ENCODE measurements at places on chromosomes 3 and 15.

DNA sequence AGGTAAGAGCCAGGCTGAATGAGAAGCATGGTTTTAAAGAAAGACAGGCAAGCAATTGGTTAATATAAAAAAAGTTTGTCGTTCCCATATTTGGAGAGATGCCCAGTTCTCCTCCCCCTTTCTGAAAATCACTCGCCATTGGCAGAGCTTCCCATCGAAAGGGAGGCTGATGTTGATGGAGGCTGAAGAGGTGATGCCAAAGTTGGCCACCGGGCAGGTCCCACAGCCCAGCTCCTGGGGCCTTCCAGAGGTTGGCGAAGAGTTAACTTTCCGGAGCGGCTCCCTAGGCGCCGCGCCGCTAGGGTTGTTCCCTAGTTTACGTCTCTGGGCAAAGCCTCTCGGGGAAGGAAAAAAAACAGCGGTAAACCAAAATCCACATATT lies 793 bp downstream of the PCOLCE2 start:
- DNase-seq = no peak

DNA sequence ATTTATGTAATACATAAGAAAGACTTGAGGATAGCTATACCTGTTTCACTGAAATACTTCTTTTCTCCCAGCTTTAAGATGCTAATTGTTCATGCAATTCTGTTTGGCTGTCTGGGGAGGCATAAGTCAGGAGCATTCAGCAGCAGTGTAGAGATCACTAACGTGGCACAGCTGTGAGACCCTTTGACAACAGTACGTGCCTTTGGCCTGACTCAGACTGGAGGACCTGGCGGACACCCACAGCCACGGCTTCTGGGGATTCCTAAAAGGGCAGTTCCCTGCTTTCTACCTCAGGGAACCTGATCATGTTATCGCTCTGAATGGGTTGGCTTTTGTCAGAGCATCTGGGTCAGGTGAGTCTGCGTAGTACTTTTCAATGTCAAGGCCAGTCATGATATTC lies 295.0 kb upstream of the ICE2 start:
- DNase-seq = no peak

- DNase-seq = no peak
These were observed 75.3 kb downstream of the ZNF609 start for GRCh38 chr15:64535460-64536243.

GRCh38 chr3:122100591-122101463 lies 45.7 kb downstream of the CD86 start:
- DNase-seq = no peak

GRCh38 chr3:120756061-120756460 lies 13.5 kb downstream of the GTF2E1 start:
- no peak for DNase-seq

DNA sequence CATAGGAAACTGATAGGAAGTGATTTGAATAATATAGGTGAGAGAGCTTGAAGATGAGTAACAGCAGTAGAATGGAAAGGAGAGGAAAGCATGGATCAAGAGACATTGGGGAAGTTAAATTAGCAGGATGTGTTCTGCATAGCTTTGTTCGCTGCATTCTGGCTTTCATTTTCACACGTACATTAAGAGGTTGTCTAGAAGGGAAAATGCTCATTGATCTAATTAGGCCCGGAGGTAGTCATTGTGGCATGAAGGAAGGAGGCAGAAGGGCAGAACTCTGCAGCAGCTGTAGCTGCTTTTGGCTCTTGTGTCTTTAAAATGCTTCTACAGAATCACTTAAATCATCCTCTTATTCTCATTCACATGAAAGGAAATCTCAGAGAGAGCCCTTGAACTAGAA lies 40.3 kb downstream of the KCNAB1 start:
- no peak for DNase-seq

DNA sequence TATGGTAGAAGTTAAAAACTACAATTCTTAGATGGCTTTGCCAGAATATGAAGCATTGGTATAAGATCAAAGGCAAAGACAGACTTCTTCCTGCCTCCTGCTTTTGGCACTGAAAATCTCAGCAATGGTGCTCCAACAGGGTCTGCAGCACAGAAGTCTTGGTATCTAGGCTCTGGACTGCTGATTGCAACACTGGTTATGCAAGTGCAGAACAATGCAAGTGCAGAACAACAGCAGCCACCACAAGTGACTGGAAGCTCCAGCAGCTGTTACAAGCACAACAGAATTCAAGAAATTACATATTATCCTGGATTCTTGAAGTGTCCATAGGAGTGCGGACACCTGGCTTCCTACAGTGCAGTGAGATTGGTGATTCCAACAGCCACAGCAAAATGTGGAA lies 33.7 kb downstream of the ZBTB20 start:
- no peak for DNase-seq

Data from esophagus squamous epithelium (tissue), 5 donors.